Tibial nerve (tissue), 4 donors: ENCODE measurements at places on chromosomes 6 and 20.

- no peak for DNase-seq
Observed at GRCh38 chr20:38157635-38158495, 7.2 kb downstream of the TGM2 start.

DNA sequence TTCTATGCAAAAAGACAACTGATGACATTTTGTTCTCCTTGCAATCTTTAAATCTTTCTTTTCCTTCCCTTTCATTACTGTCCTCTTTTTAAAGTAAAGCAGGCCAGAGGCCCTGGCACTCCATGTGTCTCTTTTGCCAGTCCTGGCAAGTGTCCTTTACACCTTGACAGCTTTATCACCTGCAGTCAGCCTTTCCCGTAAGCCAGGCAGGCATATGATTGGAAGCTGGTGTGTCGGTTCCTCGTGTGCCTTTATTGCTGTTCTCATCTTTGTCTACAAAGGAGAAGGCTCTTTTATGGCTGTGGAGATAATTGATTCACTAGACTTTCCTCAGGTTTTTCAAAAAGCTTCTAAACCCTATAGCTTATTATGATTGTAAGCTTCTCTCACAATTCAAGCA is 162.3 kb upstream of the FBXL4 start:
- no peak for DNase-seq

GRCh38 chr6:54786154-54786553 is 60.4 kb upstream of the FAM83B start:
- DNase-seq, result no peak

DNA sequence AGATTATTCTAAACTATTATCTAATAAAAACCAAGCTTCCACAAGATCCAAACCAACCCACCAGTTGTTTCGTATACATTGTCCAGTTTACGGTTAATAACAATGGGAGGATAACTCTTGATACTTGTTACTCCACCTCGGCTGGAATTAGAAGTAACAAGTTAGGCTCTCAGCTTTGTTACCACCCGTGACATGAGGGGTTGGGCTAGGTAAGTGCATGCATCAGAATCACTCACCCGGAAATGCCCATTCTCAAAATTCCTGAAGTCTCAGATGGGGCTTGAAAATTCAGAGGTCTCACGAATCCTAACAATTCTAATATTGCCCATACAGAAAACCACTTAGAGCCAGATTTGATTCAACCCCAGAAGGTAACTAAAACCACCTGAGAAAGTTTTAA is 27.0 kb upstream of the SERPINB1 start:
- no peak for DNase-seq

DNA sequence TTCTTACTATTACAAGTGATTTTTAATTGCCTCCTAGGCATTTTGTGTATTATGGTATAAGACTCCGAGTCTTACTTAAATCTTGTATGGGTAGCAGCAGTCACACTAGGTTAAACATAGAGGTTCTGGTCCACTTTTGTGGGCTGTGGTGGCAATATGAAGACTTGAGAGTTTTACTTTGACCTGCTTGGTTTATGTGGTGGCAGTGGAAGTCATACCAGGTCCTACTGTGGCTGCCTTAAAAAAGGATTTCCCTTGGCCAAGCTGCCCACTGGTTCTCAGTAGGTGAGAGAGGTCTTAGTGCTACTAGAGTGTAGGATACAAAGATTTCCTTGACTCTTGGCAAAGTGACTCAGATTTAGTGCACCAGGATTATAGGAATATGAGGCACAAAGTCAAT is 44.2 kb upstream of the NKAIN2 start:
- no peak for DNase-seq

- no peak for DNase-seq
Observed at GRCh38 chr6:6981681-6982322, 126.0 kb upstream of the RREB1 start.

- peak; percentile 63 for DNase-seq
Observed at GRCh38 chr20:3470627-3471396, at the start of gene ATRN. ATRN (plus strand) TSS chr20:3471018; CDS start chr20:3471108, 90 bp downstream.

GRCh38 chr20:4788314-4788713 is 66.6 kb downstream of the PRND start:
- no peak for DNase-seq

GRCh38 chr20:16260911-16261310 is 312.3 kb downstream of the KIF16B start:
- no peak for DNase-seq

DNA sequence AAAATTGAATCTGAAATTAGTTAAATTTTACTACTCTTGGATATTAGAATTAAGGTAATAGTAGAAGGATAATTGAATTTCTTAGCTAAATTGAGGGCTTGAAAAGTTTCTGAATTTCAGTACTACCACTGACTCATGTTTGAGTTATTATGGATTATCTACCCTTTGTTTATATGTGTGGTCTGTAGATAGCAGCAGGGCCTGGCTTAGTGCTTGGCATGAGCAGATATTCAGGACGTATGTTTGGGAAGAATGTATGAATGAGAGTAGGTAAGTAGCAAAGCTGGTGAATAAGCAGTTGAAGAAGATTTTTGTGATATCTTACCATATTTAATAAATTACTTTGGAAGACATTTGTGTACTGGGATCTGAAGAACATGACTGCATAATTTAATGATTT is 152.7 kb downstream of the MACROD2 start:
- no peak for DNase-seq

- DNase-seq, result no peak
Observed at GRCh38 chr20:10635476-10636208, 38.2 kb downstream of the JAG1 start.

- DNase-seq, result peak; percentile 9
Observed at GRCh38 chr6:139230391-139230840, 61.4 kb downstream of the TXLNB start.

DNA sequence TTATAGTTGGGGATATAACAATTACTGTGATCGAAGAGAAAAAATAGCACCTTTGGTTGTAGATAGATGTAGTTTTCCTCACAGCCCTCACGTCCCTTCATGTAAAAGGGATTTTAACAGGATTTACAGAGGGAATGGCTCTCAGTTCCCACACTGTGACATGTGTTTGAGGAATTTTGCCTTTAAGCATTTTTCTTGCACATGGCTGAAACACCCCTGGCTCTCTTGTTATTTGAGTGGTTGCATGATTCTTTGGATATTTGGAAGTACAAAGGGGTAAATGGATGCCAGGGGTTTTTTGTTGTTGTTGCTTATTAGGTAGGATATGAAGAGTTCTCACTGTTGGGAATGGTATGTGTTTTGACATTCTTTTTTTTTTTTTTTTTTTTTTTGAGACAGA is 48.2 kb downstream of the JAG1 start:
- no peak for DNase-seq

GRCh38 chr6:141050471-141050870 is 1082.3 kb upstream of the GJE1 start:
- no peak for DNase-seq

DNA sequence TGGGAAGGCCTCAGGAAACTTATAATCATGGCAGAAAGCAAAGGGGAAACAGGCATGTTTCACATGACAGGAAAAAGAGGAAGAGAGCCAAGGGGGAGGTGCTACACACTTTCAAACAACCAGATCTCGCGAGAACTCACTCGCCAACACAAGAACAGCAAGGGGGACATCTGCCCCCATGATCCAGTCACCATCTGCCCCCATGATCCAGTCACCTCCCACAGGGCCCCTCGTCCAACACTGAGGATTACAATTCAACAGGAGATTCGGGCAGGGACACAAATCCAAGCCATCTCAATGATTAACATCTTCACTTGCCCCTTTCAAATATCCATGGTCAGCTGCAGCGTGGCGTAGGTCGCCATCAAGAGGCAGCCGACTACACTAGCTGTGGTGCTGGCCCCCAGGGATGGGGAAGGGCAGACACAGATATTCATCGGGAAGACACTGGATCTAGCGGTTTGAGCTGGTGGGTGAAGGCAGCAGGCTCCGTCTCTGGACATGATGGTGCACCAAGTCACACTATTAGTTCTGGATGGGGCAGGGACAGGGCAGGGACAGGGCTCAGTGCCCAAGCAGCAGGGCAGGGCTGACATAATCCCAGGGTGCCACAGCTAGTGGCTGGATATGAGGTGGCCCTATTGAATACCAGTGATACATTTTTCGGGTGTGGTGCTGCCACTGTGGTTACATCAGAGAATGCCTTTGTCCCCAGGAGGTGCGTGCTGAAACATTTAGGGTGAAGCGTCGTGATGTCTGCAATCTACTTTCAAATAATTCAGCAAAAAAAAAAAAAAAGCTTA is 31.6 kb downstream of the TUBB2B start:
- DNase-seq, result no peak

DNA sequence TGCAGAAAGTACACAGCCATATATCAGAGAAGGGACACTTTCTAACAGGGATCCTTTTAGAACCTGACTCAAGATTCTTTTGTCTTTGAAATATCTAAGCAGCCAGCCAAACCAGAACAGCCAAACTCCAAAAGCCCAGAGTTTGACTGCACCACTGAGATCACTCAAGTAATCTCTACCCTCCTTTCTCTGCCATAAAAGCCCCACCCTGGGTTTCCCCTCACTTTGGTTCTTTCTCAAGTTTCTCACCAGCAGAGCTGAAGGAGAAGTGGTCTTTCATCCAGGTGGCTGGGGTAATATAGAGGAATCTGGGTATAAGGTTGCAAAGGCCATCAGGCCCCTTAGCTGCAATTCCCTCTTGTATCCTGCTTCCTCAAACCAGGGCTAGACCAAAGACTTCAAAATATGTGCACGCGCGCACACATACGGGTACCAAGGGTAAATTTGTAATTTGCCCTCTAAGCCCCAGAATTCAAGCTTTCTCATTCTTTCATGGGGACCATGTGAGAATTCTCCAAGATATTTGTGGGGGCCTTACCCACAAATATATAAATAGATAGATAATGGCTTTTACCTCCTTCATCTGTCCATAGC is 42.9 kb downstream of the GPX5 start:
- DNase-seq, result no peak

DNA sequence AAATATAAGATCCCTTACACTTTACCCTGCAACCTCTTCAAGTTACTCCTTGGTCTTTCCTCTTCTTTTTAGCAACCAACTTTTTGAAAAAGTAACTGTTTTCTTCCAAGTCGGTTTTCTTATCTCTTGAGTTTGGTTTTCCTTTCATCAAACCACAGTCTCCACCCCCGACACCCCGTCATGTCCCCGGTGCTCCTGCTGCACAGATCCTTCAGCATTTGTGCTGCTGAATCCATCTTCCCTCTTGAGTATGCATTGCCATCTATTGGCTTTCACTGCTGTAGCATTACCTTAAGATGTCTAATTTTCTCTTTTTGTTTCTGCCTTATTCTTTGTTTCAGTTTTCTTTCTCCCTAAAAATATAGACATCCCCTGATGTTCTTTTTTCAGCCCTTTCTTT is 11.9 kb upstream of the TNFRSF21 start:
- no peak for DNase-seq

DNA sequence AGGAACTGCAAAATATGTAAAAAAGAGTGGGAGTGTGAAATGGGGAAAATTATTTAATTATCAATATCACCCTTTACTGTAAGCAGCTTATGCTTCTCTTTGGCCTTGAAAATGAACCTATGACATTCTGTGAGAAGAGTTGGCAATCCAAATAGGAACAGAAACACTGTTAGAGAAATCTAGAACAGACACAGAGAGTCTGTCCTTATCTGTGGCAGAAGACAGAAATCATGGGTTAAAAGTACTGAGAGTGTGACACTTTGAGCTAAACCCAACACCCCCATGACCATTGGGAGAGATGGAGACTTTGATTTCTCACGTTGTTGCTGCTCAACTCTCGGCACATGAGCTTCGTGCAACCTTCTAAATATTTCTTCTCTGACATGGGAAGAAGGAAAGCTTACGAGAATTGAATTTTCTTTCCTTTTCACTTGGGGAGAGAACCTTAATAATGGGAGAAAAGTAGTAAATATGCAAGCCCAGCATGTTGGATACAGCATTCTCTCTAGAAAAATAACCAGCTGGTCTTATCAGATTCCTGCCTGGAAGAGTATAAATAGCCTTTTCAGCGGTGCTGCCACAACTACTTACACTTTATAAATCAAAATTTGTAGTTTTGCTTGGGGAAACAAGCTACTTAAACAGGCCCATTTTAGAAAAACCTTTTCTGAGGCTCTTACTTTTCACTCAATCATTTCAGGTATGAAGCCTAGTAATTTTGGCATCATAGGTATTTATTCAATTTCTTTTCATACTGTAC is 49.4 kb upstream of the NOX3 start:
- DNase-seq, result no peak

GRCh38 chr20:5829241-5829809 is 79.1 kb downstream of the SHLD1 start:
- no peak for DNase-seq

DNA sequence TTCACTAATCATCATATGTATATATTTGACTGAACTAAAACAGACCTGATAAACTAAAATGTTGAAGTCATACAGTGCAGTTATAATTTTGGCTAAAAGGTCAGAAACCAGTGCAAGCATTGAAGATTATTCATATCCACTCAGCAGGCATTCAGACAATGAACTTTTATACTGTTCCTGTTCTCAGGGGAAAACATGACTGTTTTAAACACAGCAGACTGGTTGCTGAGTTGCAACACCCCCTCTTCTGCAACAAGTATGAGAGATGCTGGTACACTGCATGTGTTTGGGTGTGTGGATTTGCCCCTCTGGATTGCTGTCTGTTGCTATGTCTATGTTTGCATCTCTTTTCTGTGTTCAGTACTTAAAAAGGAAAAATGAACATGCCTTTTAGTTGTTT is 206.8 kb downstream of the EYA4 start:
- DNase-seq, result no peak

- DNase-seq, result no peak
Observed at GRCh38 chr6:146359131-146359530, 184.5 kb upstream of the RAB32 start.

DNA sequence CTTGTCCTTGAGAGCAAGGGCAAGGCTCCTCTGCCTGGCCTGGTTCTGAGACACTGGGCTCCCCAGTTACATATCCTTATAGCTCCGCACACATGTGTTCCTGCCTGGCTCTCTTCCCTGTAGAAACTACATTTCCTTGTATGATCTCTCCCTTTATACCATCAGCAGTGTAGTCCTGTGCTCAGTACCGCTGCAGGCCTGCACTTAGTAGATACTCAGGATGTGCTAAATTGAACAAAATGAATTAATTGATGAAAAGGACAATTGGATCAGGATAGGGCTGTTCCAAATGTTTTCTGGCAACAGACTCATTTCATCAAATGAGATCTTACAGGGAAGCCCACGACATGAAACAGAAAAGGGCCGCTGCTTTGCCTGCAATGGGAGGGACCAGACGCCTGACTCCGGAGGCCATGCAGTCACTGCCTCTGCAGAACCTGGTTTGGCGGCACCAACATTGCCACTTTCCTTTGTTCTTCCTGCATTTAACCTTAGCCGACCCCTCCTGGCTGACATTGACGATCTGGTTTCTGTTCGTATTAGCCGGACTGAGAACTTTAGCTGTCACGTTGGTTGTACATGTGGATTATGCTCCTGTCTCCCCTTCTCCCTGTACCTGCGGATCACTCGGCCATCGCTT is 53.3 kb downstream of the CHMP4B start:
- no peak for DNase-seq
